HepG2 (cell line): ENCODE measurements at places on chromosomes 7 and 10. TPM values are rescaled to one million over a fixed set of nuclear protein-coding genes. Genes with fewer than 3 reads are reported as not detected.
A peak's percentile ranks its signal among the peaks of the same experiment; 100 is the strongest.

Gene EBF3
- total RNA-seq = not detected in 2 replicates

Gene TFR2
- 12.5 and 36.9 TPM in 2 replicates for total RNA-seq

Gene EVX1
- not detected in 2 replicates for total RNA-seq

Gene VAX1
- not detected in 2 replicates for total RNA-seq

Gene INMT
- total RNA-seq = not detected in 2 replicates

DNA sequence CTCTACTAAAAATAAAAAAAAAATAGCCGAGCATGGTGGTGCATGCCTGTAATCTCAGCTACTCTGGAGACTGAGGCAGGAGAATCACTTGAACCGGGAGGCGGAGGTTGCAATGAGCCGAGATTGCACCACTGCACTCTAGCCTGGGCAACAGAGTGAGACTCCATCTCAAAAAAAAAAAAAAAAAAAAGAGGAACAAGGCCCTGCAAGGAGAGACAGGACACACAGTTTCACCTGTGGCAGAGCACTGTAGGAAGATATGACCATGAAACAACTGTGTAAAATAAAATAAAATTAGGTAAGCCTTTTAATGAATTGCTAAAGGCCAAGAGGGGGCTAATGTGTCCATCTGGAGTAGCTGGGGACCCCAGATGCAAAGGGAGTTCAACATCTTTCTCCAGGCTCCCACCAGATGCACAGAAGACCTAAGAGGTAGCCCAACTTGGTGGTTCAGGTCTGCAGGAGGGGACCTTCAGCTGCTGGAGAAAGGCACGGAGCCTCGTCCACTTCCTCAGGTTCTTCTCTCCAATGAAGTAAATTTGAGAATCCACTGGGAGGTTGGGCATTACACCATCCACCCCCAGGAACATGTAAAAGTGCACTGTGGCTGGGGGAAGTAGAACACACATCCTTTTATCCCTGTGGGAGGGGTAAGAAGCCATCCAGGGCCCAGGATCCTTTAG is 12.7 kb downstream of the PPIF start:
- H3K27ac ChIP-seq = no peak overlapping the region
- no peak overlapping the region for H3K4me3 ChIP-seq
- no peak for DNase-seq
- H3K4me1 ChIP-seq = peaks cover 33% of the 10 kb centered on the region
- peaks cover 1% of the 10 kb centered on the region for H3K36me3 ChIP-seq
- no peaks in the 10 kb centered on the region for H3K27me3 ChIP-seq

- DNase-seq = no peak
- no peak overlapping the region for H3K4me3 ChIP-seq
- no peak overlapping the region for H3K27ac ChIP-seq
- H3K36me3 ChIP-seq = no peaks in the 10 kb centered on the region
- no peaks in the 10 kb centered on the region for H3K4me1 ChIP-seq
Observed at GRCh38 chr7:132738254-132738653, 162.0 kb upstream of the PLXNA4 start.

GRCh38 chr7:15848901-15849300 is 162.4 kb upstream of the MEOX2 start:
- H3K36me3 ChIP-seq = no peaks in the 10 kb centered on the region
- H3K27ac ChIP-seq = no peak overlapping the region
- no peaks in the 10 kb centered on the region for H3K27me3 ChIP-seq
- no peaks in the 10 kb centered on the region for H3K4me1 ChIP-seq
- DNase-seq = no peak

DNA sequence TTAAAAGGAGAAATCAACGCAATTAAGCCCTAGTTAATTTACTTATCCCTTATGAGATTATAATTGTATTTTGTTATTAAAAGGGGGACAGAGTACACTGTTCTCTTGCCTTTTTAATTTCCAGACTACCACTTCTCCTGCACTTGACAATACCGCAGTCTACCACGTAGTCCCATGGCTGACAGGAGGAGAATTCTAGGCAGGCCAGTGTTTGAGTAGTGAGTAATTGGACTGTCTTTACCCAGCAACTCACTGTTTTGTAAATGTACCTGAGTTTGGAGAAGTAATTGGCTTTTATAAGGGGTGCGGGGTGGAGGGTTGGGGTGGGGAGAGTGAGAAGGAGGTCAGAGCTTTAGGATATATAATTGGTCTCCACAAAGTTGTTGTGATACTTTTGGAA is 85.4 kb downstream of the CFTR start:
- no peak overlapping the region for H3K4me3 ChIP-seq
- no peaks in the 10 kb centered on the region for H3K27me3 ChIP-seq
- no peaks in the 10 kb centered on the region for H3K4me1 ChIP-seq

DNA sequence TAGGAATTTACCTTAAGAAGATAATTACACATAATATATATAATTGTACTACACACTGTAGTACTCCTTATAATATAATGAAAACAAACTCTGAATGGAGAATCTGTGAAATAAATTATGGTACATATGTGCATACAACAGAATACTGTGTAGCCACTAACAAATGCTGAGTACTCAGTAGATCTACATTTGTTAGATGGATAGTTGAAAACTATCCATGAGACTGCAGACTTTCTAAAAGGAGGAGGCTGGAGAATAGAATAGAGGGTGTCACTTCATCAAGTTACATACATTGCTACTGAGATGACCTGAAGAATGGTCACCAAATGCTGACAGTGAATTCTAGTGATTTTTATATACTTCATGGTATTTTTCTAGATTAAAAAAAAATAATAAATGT is 68.7 kb upstream of the OGDHL start:
- no peak overlapping the region for H3K4me3 ChIP-seq
- DNase-seq = no peak
- H3K27me3 ChIP-seq = no peaks in the 10 kb centered on the region
- H3K36me3 ChIP-seq = peaks cover 30% of the 10 kb centered on the region
- no peak overlapping the region for H3K27ac ChIP-seq
- no peaks in the 10 kb centered on the region for H3K4me1 ChIP-seq

GRCh38 chr7:75946207-75946855 is 31.4 kb downstream of the POR start:
- H3K27me3 ChIP-seq = no peaks in the 10 kb centered on the region
- H3K36me3 ChIP-seq = peaks cover 9% of the 10 kb centered on the region
- H3K4me1 ChIP-seq = peaks cover 77% of the 10 kb centered on the region
- H3K27ac ChIP-seq = peak overlapping the region; percentile 60
- no peak for DNase-seq

DNA sequence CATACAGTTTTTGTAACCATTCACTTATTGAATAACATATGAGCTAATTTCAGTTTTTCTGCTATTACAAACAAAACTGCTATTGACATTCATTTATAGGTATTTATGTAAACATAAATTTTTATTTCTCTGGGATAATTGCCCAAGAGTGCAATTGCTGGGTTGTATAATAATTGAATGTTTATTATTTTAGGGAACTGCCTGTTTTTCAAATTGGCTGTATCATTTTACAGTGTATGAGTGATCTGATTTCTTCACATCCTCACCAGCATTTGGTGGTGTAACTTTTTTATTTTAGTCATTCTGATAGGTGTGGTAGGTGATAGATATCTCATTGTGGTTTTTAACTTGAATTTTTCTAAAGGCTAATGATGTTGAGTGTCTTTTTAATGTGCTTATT is 26.4 kb downstream of the KIF11 start:
- H3K36me3 ChIP-seq = peaks cover 59% of the 10 kb centered on the region; the same call in 2 of the 3 replicates
- no peak for DNase-seq
- no peaks in the 10 kb centered on the region; the same call in 1 of the 2 replicates for H3K27me3 ChIP-seq
- no peak overlapping the region for H3K4me3 ChIP-seq

DNA sequence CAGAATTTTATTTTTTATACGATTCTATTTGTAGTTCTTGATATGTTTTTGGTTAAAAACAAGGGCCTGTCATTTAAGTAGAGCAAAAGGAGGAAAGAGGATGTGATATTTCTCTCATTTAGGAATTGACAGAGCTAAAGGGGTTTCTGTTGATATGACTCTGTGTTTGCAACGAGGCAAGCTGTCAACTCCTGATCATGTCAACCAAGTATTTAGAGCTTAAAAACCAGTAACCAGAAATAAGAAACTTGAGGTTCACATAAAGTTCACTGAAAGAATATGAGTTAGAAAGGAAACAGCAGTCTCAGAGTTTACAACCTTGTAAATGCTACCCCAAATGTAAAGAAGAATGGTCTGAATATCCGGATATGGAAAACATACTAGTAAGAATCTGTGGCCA is 434.2 kb downstream of the PARD3 start:
- no peak overlapping the region for H3K27ac ChIP-seq
- no peak for DNase-seq
- H3K27me3 ChIP-seq = no peaks in the 10 kb centered on the region
- H3K4me1 ChIP-seq = no peaks in the 10 kb centered on the region

DNA sequence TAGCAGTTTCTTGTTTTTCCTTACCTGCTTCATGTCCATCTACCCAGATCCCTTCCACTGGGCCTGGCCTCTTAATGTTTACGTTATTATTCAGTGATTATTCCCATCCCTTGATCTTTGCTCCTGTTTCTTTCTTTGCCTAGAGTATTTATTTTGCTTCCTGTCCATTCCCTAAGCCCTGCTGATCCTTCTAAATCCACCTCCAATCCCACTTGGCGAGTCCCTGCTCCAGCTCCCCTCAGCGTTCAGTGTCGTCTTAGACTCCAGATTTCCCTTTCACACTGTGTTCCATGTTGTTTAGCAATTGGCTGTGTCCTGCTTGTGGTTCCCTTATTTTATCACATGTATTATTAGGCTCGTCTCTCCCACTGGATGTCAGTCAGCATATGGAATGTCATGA is 7.3 kb downstream of the PPP2R2D start:
- no peaks in the 10 kb centered on the region for H3K27me3 ChIP-seq
- peaks cover 63% of the 10 kb centered on the region for H3K4me1 ChIP-seq
- peak overlapping the region; percentile 51 for H3K27ac ChIP-seq
- no peak overlapping the region; the same call in none of the 2 replicates for H3K4me3 ChIP-seq
- DNase-seq = peak; percentile 38

- no peak overlapping the region for H3K4me3 ChIP-seq
- no peaks in the 10 kb centered on the region for H3K4me1 ChIP-seq
- no peaks in the 10 kb centered on the region for H3K36me3 ChIP-seq
- no peak for DNase-seq
- no peaks in the 10 kb centered on the region for H3K27me3 ChIP-seq
Observed at GRCh38 chr7:117230276-117231046, 92.4 kb downstream of the WNT2 start.

- H3K27me3 ChIP-seq = no peaks in the 10 kb centered on the region
- H3K4me1 ChIP-seq = peaks cover 7% of the 10 kb centered on the region
- no peak overlapping the region for H3K4me3 ChIP-seq
- no peak overlapping the region for H3K27ac ChIP-seq
Observed at GRCh38 chr10:70714245-70714644, 41.9 kb downstream of the ADAMTS14 start.

- DNase-seq = no peak
- no peak overlapping the region for H3K4me3 ChIP-seq
- H3K27me3 ChIP-seq = peaks cover 21% of the 10 kb centered on the region; the same call in 2 of the 3 replicates
- no peak overlapping the region for H3K27ac ChIP-seq
Observed at GRCh38 chr7:132351954-132352499, 224.2 kb downstream of the PLXNA4 start.

- H3K27me3 ChIP-seq = no peaks in the 10 kb centered on the region; the same call in 2 of the 3 replicates
- peak overlapping the region; percentile 71 for H3K4me3 ChIP-seq
- H3K27ac ChIP-seq = peak overlapping the region; percentile 76
- peaks cover 15% of the 10 kb centered on the region; the same call in 2 of the 3 replicates for H3K36me3 ChIP-seq
Observed at GRCh38 chr7:104207348-104207730, 474 bp downstream of the ORC5 start.

GRCh38 chr10:133125901-133126300 is 34.1 kb upstream of the KNDC1 start:
- no peaks in the 10 kb centered on the region for H3K4me1 ChIP-seq
- no peak for DNase-seq
- peaks cover 26% of the 10 kb centered on the region; the same call in 2 of the 3 replicates for H3K27me3 ChIP-seq
- H3K36me3 ChIP-seq = no peaks in the 10 kb centered on the region
- H3K27ac ChIP-seq = no peak overlapping the region
